ENCODE measurements at places on chromosomes 5 and 9.

- DNase-seq: no peak
Measured at GRCh38 chr9:108515856-108516255, 339.9 kb downstream of the ACTL7B start.

- no peak for DNase-seq
Measured at GRCh38 chr5:18736051-18736398, 1101.8 kb downstream of the TAF11L14 start.

- no peak for DNase-seq
Measured at GRCh38 chr5:73603998-73604397, 22.0 kb upstream of the ARHGEF28 start.

- DNase-seq: no peak
Measured at GRCh38 chr9:33651125-33651524, 127.1 kb downstream of the ANKRD18B start.

DNA sequence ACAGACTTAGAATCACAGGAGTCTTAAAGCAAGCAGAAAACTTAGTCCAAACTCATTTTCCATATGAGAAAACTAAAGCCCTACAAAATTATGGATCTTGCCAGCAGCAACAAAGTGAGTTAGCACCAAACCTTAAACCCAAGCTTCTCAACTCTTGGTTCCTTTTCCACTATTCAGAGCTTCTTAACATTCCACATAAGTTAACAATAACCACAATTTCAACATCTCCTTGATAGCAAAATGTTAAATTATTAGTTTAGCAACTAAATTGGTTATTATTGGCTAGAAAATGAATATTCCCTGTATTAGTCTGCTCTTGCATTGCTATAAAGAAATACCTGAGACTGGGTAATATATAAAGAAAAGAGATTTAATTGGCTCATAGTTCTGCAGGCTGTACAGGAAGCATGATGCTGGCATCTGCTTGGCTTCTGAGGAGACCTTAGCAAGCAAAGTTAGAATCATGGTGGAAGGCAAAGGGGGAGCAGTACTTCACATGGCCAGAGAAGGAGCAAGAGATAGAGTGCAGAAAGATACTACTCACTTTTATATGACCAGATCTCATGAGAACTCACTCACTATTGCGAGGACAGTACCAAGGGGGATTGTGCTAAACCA is 26.2 kb upstream of the ARSB start:
- DNase-seq: no peak

- no peak for DNase-seq
Measured at GRCh38 chr5:98614341-98614740, 159.1 kb upstream of the RGMB start.

- DNase-seq: peak; percentile 12
Measured at GRCh38 chr5:27315363-27316270, 277.2 kb upstream of the CDH9 start.

DNA sequence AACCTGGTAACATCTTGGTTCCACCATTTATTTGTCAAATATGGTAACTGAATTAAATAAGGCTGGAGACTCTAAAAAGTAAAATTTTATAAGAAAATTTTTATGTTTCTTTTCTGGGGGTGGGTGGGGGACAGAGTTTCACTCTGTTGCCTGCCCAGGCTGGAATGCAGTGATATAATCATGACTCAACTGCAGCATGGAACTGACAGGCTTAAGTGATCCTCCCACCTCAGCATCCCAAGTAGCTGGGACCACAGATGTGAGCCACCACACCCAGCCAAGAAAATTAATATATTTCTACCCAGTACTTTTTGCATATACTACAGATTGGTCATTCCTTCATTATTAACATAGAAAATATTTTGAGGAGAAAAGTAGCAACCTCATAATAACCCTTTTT is 216.9 kb downstream of the DEPDC1B start:
- DNase-seq: no peak

- no peak for DNase-seq
Measured at GRCh38 chr5:131394128-131394527, 130.3 kb downstream of the CDC42SE2 start.

GRCh38 chr9:19371942-19372341 is 8.1 kb downstream of the RPS6 start:
- DNase-seq: no peak
